ENCODE measurements at places on chromosomes 2 and 18.

DNA sequence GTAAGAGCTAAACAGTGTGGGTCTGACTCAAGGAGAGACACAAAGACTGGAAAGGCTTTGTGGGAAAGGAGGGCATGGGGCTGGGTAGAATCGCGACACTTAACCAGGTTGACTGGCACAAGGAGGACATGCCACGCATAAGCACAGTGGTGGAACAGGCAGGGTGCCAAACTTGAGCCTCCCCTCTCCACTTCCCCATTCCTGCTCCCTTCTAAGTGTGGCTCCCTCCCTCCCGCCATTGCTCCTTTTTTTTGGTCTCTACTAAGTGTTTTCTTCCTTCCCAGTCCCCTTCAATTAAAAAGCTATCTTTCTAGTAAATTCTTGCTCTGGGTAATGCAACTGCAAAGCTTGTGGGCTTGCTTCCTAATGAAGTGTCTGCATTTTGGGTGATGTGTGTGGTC lies 40.3 kb upstream of the ZFP36L2 start:
- DNase-seq = no peak

DNA sequence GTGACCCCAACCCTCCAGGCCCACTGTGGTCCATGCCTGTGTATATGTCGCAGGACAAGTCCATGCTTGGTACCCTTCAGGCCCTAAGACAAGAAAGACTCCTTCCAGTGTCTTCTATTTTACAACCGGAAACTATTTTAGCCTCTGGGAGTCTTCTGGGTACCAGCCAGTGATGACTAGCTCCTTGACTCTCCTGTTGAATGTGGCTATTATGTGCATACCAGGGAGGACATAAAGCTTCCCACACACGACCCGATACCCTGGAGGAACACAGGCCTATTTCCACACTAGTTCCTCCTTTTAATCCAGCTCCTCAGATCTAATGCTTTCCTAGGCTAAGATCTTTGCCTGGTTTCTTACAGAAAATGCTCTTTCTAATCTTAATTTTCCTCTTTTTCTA lies 178.1 kb downstream of the NCKAP5 start:
- no peak for DNase-seq

- DNase-seq = no peak
Observed at GRCh38 chr2:179536185-179536584, 271.6 kb upstream of the SESTD1 start.

DNA sequence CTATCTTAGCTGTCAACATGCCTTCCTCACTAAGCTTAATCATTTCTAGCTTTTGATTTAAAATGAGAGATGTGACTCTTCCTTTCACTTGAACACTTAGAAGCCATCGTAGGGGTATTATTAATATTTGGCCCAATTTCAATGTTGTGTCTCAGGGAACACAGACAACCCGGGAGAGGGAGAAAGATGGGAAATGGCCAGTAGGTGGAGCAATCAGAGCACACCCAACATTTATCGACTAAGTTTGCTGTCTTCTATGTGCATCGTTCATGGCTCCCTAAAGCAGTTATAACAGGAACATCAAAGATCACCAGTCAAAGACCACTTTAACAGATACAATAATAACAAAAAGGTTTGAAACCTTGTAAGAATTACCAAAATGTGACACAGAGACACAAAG lies 110.2 kb downstream of the OLA1 start:
- DNase-seq = no peak

DNA sequence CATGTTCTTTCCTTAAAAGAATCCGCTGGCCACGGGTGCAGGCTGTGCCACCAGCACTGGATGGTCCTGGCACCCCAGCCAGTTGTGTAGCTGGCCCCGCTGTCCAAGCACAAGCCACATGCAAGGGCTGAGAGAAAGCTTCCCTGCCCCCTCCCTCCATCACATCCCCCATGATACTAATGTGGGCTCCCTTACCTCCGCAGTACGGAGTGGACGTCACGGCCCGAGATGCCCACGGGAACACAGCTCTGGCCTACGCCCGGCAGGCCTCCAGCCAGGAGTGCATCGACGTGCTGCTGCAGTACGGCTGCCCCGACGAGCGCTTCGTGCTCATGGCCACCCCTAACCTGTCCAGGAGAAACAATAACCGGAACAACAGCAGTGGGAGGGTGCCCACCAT lies 44.5 kb downstream of the GBX2 start:
- no peak for DNase-seq

DNA sequence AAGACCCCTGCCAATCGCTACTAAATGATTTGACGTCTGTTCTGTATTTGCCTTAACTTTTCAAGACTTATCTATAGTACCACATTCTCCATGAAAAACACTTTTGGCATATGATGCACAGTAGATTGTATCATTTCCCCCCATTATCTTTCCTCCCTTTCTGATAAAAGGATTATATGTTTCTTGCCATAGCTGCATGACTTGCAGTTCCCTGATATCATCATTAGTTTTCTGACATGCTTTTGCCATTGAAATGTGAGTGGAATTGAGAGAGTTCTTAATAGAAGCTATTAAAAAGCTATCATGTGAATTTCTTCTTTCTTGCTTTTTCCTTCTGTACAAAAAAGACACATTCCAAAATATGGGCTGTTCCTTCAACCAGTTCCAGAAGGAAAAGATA lies 130.3 kb downstream of the TMEFF2 start:
- DNase-seq = no peak

DNA sequence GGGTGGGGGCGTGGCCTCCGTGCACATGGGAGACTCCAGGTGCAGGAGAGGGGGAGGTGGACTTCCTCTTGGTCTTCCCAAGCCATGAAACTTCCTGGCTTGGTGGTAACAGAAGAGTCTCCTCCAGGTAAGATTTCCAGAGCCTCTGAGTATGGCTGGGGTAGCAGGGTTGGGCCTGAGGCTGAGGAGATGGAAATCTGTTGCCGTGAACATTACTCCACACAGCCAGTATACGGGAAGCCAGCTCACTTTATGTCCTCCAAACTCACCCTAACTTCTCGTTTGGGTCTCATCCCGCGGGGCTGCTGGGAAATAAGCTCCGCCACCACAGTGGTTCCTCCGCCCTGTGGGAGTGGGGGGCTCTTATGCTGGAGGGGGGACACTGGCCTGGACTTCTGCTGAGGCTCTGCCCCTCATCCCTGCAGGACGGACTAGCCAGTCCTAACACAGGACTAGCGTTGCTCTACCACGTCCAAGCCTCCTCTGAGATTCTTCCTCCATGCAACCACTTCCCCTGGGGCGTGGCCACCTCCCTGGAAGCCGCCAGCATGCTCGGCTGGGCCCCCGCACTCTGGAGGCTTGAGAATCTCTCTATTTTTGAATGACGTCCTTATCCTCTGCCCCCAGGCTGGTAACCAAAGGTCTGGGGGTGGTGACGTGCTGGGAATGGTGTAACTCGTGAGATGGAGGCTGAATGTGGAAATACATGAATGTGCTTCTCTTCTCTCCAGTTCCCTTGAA lies 777 bp upstream of the RAB17 start:
- DNase-seq = no peak

Data from fibroblast of skin of left quadriceps (primary cell).